CD4-positive, alpha-beta T cell treated with Interleukin-15 for 4 hours (primary cell): ENCODE measurements at places on chromosomes 2 and 18.
A peak's percentile ranks its signal among the peaks of the same experiment; 100 is the strongest.

GRCh38 chr2:159616286-159616701 is at the start of gene BAZ2B:
Gene BAZ2B, minus strand, starts transcription at chr2:159616548. Its CDS starts 137,829 bp downstream, at chr2:159478719.
- no peak for DNase-seq

DNA sequence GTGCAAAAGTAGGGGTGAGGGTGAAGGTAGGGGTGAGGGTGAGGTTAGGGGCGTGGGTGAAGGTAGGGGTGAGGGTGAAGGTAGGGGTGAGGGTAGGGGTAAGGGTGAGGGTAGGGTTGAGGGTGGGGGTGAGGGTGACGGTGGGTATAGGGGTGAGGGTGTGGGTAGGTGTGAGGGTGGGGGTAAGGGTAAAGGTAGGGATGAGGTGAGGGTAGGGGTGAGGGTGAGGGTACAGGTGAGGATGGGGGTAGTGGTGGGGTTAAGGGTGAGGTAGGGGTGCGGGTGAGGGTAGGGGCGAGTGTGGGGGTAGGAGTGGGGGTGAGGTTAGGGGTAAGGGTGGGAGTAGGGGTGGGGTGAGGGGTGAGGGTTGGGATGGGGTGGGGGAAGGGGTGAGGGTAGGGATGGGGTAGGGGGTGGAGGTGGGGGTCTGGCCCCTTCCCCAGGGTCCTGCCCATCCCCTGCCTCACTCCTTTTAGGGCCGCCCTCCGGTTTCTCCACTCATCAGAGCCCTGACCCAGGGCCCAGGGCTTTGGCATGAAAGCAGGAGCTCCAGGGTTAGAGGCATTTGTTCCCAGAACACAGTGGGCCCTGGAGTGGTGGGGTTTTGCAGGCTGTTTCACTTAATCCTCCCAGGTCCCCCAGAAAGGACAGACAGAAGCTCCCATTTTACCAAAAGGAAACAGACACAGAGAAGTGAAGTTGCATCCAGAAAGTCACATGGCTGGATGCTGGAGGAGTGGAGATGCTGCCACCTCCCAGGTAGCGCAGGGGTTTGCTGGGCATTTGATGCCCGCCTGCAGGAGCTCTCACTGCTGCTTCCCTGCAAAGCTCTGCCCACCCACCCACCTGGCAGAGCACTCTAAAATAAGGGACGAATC is 26.9 kb downstream of the SNORC start:
- no peak for DNase-seq

DNA sequence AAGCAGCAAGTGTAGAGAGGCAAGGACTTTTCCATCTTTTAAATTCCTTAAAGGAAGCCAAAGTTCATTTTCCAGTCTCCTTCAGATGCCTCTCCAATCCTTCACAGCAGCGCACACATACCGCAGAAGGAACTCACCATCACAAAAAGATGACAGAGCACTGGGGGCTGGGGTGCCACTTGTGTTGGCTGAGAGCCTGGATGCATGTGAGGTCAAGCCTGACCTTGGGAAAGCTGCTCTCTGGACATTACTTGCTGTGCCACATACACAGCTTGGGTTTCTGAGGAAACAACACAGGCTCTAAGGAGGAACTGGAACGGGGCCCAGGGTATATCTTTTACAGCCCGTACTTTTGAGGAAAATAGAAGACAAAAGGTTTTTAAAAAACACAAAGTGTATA is 364.3 kb upstream of the MEX3C start:
- no peak for DNase-seq

GRCh38 chr2:66252109-66252508 is 182.8 kb upstream of the MEIS1 start:
- no peak for DNase-seq

- no peak for DNase-seq
Measured at GRCh38 chr2:38907743-38908562, 18.3 kb downstream of the ARHGEF33 start.

GRCh38 chr18:80176334-80177073 is 67.4 kb downstream of the ADNP2 start:
- DNase-seq, result no peak

DNA sequence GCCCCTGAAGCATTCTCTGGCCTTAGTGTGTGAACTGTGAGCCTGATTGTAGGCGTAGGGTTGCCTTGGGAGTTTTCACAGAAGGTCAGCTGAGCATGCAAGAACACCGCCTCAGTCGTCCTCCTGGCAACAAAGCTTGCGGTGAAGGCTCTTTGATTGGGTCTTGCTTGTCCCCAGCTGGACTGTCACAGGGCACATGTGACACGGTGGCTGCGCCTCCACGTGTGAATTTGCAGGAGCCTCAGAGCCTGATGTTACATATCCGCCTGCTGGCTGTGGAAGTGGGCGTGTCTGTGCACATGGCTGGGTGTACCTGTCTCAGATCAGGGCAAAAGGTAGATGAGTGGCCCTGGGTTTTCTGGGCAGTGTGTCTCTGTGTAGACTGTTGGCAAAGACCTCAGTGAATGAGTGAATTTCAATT is 228.7 kb downstream of the HAUS1 start:
- DNase-seq, result no peak

- DNase-seq, result no peak
Measured at GRCh38 chr2:219362072-219362471, 25.6 kb downstream of the DNPEP start.

DNA sequence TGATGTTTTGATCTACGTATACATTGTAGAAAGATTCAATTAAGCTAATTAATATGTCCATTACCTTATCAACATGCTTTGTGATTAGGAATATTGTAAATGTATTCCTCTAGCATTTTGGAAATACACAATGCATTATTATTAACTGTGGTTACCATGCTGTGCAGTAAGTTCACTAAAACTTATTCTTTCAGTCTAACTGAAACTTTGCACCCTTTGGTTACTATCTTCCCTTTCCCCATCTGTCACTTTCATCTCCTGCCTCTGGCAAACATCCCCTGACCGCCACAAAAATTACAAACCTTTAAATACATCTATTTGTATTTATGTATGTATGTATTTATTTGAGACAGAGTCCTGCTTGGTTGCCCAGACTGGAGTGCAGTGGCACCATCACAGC is 388.0 kb downstream of the NYAP2 start:
- DNase-seq, result no peak

- no peak for DNase-seq
Measured at GRCh38 chr2:56315376-56315775, 131.6 kb downstream of the CCDC85A start.

DNA sequence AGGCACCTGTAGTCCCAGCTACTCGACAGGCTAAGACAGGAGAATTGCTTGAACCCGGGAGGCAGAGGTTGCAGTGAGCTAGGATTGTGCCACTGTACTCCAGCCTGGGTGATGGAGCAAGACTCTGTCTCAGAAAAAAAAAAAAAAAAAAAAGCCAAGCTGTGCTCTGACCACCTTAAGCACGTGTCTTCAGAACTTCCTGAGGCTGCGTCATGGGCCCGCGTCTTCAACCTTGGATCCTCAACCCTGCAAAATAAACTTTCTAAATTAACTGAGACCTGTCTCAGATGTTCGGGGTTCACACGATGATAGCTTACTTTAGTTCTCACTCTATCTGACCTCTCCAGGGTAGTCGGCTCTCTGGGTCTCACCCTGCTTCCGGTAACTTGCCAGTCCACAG is 65.8 kb upstream of the CABLES1 start:
- DNase-seq, result peak; percentile 24

DNA sequence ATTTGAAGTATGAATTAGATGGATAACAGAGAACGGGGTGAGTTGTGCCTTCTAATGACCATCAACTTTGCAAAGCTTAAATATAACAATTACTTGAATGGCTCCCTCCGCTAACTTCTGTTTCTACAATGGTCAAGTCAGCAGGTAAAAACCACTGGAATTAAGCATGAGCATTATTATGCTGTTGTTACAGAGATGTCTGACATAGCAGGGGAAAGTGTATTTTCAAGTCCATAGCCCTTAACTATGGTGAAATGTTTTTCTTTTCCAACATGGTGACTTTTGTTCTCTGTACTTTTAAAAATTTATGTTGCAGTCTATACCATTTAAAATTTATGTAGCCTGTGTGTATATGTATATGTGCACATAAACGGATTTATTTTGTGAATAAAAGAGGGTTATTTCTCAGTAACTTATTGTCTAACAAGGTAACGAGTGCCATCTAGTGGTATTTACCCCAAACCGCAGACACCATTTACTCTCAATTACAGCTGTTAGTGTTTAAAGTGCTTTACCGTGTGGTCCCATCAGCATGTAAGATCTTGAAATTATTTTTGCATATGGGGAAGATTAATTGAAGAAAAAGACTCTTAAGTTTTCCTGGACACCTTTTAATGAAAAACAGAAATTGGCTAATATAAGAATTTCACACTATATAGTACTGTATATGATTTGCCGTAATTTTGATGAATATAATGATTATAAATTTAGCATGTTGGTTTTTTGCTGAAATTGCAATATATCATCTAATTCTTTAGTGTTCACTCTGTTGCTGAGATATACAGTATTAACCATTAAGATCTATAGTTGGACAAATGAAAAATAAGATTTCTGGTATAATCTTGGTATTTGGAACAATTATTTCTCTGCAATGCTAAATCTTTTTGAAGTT is 78.2 kb downstream of the UBE2E3 start:
- peak; percentile 59 for DNase-seq

- DNase-seq, result no peak
Measured at GRCh38 chr2:47230418-47230817, 75.3 kb upstream of the STPG4 start.

GRCh38 chr2:218375212-218375611 is 6.9 kb upstream of the SLC11A1 start:
- DNase-seq, result no peak

- no peak for DNase-seq
Measured at GRCh38 chr2:5479265-5479928, 212.8 kb upstream of the SOX11 start.

GRCh38 chr18:61955644-61956043 is 62.8 kb upstream of the RNF152 start:
- DNase-seq, result no peak

DNA sequence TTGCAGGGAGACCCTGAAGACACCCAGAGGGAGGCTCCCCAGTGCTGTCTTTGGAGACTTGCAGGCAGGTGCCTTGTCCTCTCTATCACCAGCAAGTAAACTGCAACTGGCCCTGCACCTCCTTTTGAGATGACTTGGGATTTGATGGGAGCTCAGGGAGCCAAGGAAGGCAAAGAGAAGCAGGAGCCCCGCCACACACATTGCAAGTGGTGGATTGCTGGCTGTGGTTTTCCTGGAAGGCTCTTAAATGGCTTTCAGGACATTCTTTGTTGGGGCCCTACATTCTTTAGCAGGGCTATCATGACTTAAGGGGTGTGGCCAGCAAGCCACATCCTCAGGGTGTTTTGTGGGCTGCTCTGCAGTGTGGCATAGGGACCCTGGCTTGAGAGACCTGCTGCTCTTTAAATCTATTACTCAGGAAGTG is 39.9 kb upstream of the CDC42EP3 start:
- peak; percentile 35 for DNase-seq

- no peak for DNase-seq
Measured at GRCh38 chr2:190528521-190529001, 6.0 kb downstream of the NEMP2 start.

DNA sequence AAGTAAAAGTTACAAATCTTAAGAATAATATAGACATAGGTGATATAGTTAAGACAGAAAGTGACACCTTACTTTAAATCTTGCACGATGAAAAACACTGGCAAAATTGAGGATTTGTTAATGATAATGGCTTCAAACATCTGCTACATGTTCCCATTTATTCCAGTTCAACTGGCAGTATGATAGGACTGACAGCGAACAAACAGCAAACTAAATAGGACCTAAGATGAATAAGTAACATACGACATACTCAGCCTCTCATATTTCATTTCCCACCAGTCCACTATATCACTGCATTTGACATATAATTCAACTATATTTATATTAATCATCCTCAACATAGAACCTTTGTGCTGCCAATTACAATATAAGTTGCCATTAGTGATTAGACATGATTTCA is 36.3 kb downstream of the ACVR1C start:
- DNase-seq, result no peak

GRCh38 chr18:62196980-62197379 is 9.9 kb downstream of the RELCH start:
- no peak for DNase-seq

DNA sequence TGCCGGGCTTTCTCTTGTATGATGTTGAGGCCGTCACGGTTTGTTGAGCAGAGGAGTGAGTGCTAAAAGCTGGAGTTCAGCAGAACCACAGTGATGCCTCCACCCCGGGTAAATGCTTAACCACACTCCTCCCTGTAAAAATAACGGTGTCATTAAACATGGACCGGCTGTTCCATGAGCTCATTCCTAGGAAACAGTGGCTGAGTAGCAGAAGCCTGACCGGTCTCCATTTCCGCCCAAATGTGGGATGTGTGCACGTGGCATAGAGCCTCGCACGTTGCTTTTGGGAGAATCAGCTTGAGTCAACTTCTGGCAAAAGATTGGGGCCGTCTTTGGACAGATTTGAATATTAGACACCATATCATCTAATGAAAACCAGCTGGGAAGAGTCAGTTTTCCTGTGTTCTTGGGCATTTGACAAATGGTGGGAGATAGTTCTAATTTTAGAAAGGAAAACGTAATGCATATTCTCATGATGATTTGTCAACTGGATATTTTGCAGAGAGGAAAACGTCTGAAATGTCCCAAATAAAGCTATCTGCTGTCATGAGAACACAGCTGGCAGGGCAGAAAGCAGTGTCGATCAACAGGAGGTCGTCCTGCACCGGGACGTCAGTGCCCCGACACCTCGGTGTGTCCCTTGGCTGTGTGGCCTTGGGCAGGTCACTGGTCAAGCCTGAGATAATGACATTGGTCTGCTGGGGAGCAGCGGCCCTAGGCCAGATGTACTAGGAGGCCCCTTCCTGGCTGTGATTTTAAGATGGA is 42.4 kb downstream of the LRRFIP1 start:
- no peak for DNase-seq

DNA sequence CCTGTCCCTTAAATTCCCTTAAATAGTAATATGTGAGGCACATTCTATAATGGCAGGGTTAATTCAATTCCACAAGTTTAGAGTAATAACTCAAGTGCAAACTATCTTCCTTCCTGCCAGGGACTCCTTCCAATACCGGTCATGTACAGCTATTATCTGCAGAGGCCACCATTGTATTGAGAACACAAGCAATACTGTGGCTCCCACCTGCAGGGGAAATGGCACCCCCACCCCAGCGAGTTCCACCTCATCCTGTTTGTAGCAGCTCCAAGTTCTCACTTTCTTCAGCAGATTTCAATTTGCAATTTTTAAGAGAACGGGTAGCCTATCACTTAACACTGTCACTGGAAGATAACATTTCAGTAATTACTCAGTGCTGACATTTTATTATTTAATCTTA is 172.1 kb upstream of the PID1 start:
- DNase-seq, result no peak

GRCh38 chr2:164842624-164842966 is 972 bp upstream of the COBLL1 start:
- no peak for DNase-seq

DNA sequence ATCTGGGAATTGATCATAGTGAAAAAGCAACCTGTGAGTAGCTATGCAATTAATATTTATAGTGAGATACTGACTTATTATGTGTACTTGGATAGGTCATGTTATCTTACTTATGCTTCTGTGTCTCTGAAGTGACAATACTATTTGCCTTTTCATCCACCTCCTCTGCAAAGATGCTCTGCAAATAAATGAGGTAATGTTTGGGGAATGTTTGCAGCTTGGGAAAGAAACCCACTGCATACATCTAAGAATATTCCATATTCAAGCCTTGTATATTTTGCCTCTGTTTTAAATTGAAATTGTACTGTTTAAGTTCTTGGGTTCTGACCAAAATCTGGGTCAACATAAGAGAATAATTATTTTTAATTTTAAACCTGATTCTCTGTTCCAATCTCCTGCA is 217.4 kb upstream of the DTNA start:
- no peak for DNase-seq
